ENCODE measurements at places on chromosomes 2 and 18. TPM values are rescaled to one million over a fixed set of nuclear protein-coding genes. Genes with fewer than 3 reads are reported as not detected.

GRCh38 chr2:237026981-237027711 is 58.5 kb upstream of the COPS8 start:
- DNase-seq, result peak; percentile 77

GRCh38 chr2:240129731-240130392 is 6.2 kb downstream of the COPS9 start:
- DNase-seq, result peak; percentile 36

DNA sequence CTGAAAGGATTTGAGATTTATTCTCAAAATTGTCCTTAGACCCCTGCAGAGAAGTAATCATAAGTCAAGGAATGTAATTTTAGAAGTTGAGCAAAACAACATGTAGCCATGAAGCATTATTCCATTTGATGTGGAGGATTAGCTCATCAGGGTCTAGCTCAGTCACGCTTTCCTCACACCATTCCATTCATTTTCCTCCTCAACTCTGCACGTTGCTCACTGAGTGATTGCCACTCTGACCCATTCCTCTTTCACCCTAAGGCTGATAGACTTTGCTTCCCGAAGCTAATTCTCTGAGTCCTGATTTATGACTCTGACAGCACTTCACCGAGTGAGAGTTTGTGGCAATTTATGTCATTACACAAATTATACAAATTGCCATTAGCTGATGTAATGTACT is 820.6 kb upstream of the PIK3C3 start:
- no peak for DNase-seq

The FAM237A gene
- not detected for total RNA-seq

The KIF5C gene
- total RNA-seq, result 0.22 TPM

DNA sequence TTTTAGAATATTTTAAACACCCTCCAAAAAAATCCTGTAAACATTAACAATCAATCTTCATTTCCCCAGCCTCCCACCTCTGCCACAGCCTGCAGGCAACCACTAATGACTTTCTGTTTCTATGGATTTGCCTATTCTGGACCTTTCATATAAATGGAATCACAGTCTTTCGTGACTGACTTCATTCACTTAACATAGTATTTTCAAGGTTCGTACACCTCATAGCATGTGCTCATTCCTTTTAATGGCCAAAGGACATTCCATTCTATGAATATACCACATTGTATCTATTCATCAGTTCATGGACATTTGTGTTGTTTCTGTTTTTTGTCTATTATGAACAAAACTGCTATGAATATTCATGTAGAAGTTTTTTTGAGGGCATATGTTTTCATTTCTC is 48.5 kb downstream of the NAT8 start:
- no peak for DNase-seq

DNA sequence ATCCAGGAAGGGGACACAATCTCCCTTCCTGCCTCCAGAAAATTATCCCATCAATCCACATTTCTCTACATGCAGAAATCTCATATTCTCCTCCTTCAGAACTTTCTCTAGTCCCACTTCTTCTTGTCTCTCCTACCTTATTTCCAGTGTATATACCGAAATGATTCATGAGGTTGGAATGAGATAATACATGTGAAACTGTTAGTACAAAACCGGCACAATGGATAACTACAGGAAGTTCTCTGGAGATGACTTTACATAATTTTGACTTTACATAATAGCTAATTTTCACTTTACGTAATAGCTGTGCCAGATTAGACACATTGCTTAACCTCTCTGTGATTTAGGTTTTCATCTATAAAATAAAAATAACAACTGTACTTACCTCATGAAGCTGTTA is 801.3 kb downstream of the ERBB4 start:
- DNase-seq, result no peak

The PLCD4 gene
- total RNA-seq, result 47.9 TPM

The WNT10A gene
- not detected for total RNA-seq

- no peak for DNase-seq
Measured at GRCh38 chr2:212414767-212415211, 123.8 kb downstream of the ERBB4 start.

The CPO gene
- total RNA-seq, result 0.39 TPM

The PLGLB1 gene
- 1.2 TPM for total RNA-seq

DNA sequence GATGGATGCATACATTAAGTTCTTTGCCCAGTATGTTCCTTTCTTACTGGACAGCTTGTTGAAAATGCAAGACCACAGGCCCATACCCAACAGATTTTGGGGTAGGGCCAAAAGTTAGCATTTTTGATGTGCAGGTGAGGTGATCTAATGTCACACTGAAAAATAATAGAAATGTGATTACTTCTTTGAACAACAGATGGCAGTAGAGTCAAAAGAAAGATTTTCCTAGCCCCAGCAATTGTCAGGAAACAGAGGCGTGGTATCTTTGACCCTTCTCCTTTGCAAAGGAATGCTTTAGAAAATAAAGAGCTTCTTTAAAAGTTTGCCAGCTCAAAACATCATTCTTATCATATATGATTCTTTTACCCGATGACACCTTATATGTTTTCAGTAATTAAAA is 343.6 kb upstream of the SYT4 start:
- DNase-seq, result no peak

DNA sequence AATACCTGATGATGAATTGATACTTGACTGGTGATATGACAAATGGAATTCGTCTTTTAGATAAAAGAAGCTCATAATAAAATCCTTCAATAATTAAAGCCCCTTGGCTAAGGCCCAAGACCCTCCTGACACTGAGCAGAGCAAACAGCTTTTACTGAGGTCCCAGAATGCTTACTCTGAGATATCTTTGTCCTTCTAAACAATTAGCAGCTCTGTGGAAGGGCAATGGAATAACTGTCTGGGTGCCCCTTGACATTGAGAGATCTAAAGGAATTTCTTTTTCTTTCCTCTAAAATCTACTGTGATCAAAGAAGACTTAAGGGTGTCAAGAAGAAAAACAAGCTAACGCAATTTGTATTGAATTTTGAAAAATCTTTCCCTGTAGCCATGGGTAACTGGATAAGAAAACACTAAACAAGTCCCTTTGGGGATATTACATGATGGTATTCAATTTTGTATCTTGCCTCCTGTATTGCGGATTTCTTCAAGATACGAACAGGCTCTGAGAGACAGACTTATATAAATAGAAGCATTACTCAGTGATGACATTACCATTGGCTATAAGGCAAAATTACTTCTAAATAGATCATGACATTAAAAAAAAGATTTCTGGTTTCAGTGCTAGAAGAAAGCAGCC is 128.8 kb downstream of the MREG start:
- DNase-seq, result no peak

The TRAPPC8 gene
- total RNA-seq, result 36.4 TPM

- DNase-seq, result no peak
Measured at GRCh38 chr18:72985686-72986085, 117.9 kb upstream of the NETO1 start.

The IL36A gene
- not detected for total RNA-seq

The ASXL3 gene
- total RNA-seq, result 0.15 TPM

The ZAP70 gene
- 1.2 TPM for total RNA-seq

All from psoas muscle (tissue), 8 donors.